ENCODE measurements at places on chromosomes 7 and 10. TPM values are rescaled to one million over a fixed set of nuclear protein-coding genes. Genes with fewer than 3 reads are reported as not detected.
A peak's percentile ranks its signal among the peaks of the same experiment; 100 is the strongest.

GRCh38 chr10:21593986-21594385, 60.0 kb downstream of the MLLT10 start:
- DNase-seq, result no peak

DNA sequence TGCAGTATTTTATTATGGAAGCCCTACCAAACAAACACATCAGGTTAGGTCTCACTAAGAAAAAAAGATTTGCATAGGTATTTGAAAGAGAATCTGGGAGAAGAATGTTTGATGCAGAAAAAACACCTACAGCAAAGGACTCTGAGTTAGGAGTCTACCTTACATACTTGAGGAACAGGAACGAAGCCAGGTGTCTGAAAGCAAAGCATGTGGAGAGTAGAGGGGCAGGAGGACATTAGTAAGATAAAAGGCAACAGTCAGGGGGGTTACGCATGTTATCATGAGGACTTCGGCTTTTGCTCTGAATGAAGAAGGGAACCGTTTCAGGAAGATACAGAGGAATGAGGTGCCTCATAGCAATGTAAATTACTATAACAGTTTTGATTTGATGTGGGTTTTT, 87.9 kb upstream of the PTER start:
- no peak for DNase-seq

DNA sequence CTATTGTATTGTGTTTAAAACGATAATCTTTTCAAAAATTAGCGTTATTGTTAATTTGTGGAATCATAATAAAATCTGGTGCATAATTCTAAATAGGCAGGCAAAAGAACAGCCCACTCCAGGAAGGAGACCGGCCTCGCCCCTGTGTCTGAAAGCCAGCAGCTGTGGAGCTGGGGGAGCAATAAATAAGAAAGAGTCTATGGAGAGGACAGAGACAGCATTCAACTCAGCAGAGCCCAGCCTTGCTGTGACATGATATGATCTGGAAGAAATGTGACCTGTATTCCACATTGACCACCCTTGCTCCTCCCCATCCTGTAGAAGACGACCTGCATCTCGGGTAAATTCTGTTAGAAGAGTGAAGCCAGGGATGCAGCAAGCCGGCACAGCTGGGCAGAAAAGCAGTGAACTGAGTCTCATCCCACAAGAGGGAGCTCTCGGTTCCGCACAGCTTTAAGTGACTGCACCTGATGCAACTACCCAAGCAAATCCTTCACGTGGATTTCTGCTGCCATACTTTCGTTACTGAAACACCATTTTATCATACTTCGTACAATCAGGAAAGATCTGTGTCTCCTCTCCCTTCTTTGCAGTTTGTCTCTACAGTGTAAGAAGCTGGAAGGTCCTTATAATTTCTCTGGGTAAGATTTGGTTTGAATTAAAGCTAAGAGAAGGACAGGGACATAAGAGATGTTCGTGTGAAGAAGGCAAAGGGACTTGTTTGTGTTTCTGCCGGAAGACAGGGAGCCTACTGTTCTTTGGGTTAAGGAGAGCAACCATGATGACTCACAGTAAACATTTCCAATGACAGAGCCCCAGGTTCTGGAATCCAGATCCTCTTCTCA, 427.1 kb downstream of the GPAM start:
- no peak for DNase-seq

GRCh38 chr10:92688573-92688926, 1.2 kb upstream of the HHEX start:
- DNase-seq, result no peak

Gene SPDYE6
- not detected for polyA plus RNA-seq

DNA sequence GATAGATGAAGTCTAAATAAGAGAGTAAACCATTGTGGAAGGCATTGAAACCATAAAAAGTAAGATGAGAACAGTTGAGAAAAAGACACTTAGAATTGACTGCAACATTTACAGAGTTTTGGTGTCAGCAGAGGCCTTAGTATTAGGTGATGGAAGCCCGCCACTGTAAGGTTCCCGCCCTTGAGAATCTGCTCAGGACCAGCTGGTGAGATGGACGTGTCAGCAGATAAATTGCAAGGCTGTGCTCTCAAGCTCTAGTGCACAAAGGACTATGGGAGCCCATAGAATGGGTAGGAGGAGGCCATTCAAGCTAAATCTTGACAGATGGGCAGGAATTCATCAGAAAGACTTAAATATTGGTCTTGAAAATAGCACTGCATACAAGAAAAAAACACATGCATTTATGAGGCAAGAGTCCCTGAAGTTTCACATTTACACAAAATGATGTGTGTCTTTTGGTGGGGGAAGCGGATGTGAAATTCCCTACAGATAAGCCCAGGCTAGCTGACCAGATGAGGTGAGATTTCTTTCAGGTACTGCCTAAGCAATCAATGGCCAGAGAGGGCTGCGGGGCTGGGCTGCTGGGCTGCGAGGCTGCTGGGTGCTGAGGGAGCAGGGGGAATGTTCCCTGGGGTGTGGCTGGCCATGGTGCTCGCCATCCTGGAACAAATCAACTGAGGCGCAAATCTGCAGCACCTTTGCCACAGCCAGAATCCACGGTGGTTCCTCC, 42.5 kb downstream of the SYPL1 start:
- DNase-seq, result no peak

Gene MBL2
- polyA plus RNA-seq, result not detected

DNA sequence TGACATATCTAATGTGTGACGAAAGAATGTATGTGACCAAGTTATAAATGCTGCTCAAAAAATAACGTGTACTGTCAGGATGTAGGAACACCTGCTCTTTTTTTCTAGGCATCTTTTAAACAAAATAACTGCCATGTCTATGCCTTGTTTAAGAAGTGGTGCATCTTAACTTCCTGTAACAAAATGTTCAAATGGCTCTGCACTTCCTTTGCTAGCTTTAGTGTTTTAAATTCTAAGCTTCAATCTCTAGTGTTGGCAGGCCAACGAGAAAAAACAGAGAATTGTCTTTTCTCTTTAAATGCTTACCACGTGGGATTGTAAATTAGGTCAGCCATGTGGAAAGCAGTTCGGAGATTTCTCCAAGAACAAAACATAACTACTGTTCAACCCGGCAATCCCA, 14.6 kb upstream of the PDSS1 start:
- DNase-seq, result no peak

DNA sequence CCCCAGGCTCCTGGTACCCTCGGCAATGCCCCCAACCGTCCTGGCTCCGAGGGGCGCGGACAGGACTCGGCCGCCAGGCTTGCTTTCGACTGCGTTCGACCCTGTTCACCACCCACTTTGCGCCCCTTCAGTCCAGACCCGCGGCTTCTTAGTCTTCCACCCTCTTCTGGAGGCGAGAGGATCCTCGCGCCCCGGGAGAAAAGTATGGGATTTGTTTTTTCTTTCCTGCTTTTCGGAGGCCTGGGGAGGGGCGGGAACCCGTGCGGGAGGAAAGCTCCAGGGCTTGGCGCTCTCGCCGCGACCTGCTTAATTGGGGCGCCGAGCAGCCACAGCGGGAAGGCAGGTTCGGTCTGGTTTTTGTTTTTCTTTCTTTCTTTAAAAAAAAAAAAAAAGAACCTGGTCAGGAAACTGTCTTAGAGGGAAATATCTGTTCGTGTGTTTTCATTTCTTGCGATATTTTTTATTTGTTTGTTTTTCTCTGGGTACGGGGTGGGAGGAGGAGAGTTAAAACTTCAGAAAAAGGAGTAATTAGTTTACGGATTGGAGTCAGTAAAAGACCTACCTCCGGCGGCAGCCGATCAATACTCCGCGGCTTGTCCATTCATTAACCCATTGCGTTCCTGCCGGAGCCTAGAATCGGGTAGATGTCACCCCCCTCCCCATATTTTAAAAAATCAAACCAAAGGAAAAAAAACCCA, 1.6 kb downstream of the EMX2 start:
- DNase-seq, result peak; percentile 67

- DNase-seq, result no peak
These were observed 269.9 kb upstream of the PITRM1 start for GRCh38 chr10:3442451-3442990.

Gene FAM20C
- polyA plus RNA-seq, result 11.3 TPM

Gene ADAM12
- polyA plus RNA-seq, result not detected

DNA sequence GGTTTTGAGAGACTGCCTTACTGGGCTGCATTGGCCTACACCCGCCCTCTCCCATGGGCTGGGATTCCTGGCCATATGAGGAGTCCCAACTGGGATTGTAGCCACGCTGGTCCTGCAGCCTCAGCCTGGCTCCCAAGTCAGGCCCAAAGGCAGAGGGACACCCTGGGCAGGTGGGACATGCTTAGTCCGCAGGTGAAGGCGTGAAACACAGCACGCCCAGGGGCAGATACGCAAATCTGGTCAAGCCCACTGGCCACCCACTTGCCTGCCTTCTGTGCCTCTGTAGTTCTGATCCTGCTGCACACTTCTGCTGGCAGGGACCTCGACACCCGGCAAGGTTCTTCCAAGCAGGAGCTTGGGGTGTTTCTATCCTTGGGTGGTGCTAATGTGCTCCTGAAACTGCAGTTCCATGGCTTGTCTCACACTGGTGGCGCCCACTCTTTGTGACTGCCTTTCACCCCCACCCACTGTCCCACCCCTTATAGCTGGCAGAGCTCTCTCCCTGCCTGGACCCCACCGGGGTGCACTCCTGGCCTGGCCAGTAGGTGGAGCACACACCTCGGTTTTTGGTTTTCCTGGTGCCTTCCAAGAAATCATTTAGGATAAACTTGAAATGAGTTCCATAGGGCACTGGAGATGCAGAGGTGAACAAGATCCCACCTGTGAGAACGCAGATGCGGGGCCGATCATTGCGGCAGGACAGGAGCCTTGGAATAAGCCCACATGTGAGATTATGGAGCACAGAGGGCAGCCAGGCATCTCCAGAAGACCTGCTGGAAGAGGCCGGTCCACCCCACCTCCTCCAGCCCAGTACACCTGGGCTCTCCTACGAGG, 47.9 kb downstream of the MKI67 start:
- no peak for DNase-seq

Gene GAD2
- not detected for polyA plus RNA-seq

DNA sequence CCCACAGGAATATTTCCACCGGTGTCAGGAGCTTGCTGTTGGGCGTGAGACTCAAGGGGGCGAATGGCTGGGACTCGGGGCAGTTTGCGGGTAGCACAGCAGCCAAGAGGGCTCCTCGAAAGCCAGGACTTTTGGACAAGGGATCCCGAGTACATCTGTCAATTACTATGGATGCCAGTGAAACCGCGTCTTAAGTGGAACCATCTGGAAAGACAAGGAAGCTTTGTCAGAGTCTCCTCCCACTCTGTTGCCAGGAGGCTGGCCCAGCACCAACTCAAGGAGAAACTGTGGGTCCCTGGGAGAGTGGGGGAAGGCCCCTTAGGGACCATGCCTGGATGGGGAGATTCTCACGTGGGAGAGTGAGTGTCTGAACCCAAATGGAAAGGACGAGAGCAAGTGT, 57.1 kb downstream of the C10orf143 start:
- DNase-seq, result peak; percentile 28
